Stimulated activated CD8-positive, alpha-beta memory T cell treated with anti-CD3 and anti-CD28 coated beads, Interleukin-4, amount 100 ng/mL, for 1 hour (primary cell): ENCODE measurements at places on chromosomes 2 and 18.

- DNase-seq = no peak
These were observed 596.0 kb downstream of the BCL11A start for GRCh38 chr2:59957504-59957903.

- no peak for DNase-seq
These were observed 68.0 kb downstream of the FAM124B start for GRCh38 chr2:224333726-224334482.

DNA sequence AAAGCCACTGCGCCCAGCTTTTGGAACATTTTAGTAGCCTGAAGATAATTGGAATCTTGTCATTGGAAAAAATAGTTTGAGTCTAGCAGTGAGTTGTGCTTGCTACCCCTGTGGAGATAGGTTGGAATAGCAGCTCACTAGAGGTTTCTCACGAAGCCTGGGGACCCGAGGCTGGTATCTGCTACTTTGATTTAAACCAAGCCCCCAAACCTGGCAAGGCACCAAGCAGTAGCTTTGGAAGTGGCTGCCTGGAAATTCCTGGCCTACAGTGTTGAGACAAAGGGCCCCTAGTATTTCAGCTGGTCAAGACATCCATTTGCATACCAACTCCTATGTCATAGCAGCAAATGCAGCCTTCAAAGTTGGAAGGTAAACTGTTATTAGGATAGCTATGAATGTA, 42.1 kb downstream of the NOP58 start:
- DNase-seq = no peak

DNA sequence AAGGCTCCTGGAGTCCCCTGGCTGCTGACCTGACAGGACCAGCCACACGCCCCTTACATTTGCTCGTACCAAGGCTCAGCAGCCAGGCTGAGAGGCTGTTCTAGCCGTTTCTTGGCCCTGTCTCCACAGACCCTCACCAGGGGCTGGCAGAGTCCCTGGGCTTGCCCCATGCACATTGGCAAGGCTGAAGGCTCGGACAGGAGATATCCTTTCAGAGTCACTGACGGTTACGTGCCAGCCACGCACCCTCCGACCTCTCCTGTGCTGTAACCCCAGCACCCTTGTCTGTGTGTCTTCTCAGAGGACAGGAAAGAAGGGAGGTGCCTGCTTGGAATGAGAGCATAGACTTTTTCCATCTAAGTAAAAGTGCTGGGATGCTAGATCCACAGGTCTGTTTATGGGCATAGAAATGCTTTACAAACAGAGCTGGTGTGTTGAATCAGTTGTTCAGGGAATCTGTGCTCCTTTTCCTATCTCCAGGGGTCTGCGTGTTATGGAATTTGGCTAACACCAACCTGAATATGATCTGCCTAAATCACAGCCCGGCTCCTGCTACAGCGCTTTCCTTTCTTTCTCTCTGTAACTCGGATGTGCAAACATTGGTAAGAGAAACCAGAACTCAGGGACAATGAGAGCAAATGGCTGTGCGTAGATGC, 41.0 kb downstream of the COPS8 start:
- DNase-seq = no peak

DNA sequence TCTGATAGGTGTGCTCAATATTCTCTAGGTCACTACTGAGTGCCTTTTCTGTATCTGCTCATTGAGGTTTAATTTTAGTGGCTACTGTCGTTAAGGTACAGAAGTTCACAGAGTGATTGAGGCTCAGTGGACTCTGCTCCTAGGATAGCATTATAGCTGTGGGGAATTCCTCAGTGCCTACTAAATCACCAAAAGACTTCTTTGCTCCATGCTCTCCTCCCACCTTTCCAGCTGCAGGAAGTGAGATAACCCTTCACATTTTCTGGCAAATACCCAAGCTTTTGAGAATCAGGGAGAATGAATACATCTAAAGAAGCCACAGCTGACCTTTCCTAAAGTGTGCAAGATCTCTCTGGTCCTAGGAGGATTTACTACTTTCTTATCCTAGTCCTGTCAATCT, 95.2 kb upstream of the FSIP2 start:
- DNase-seq = no peak

DNA sequence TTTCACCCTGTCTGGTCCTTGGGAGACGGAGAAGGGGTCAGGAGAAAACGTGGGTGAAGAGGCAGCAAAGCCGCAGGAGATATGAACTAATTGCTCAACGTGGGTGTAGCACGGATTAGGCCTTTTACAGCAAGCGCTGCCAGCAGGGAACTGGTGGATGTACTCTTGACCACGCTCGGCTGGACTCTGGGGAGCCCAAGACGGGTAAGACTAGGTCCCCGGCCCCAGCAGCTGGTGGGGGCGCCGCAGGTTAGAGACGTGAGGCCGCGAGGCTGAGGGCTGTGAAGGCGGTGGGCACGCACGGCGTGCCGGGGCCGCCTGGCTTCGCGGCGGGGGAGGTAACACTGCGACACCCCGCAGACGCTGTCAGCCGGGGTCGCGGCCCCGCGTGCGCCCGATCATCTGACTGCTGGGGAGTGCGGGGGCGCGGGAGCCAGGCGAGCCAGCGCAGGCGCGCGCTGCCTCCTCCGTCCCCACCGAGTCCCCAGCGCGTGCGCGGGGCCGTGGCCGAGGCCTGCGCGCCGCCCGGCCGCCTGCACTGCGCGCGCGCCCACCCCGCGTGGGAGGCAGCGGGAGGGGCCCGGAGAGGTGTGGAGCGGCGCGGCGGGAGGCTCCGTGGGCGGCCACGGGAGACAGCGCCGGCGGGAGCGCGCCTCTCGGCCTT, at the start of gene CLIP4:
CLIP4 (plus strand) TSS at position 470 of the 664 bp plus-strand sequence. CDS start 5,974 bp downstream, outside the sequence.
- peak; percentile 28 for DNase-seq

GRCh38 chr18:41906528-41907146, 48.4 kb upstream of the PIK3C3 start:
- no peak for DNase-seq

GRCh38 chr18:12516049-12516630, 108.4 kb downstream of the PRELID3A start:
- DNase-seq = no peak
